ENCODE measurements at places on chromosomes 1 and 21. TPM values are rescaled to one million over a fixed set of nuclear protein-coding genes. Genes with fewer than 3 reads are reported as not detected.

The SCAMP3 gene
- polyA plus RNA-seq = 39.5 TPM

The RAB42 gene
- 9.0 TPM for polyA plus RNA-seq

The RHBDL2 gene
- 0.50 TPM for polyA plus RNA-seq

The HAO2 gene
- not detected for polyA plus RNA-seq

The RYR2 gene
- 2.1 TPM for polyA plus RNA-seq

The RHD gene
- polyA plus RNA-seq = 0.99 TPM

The TTC39A gene
- polyA plus RNA-seq = 3.4 TPM

The SLC19A2 gene
- 7.7 TPM for polyA plus RNA-seq

The SPATA45 gene
- 0.48 TPM for polyA plus RNA-seq

The SPRR3 gene
- 8.0 TPM for polyA plus RNA-seq

The VASH2 gene
- polyA plus RNA-seq = 42.7 TPM

The HORMAD1 gene
- polyA plus RNA-seq = 0.39 TPM

The MCOLN2 gene
- polyA plus RNA-seq = not detected
